Caki2 (cell line): ENCODE measurements at places on chromosomes 2 and 18. TPM values are rescaled to one million over a fixed set of nuclear protein-coding genes. Genes with fewer than 3 reads are reported as not detected.

FAP gene
- total RNA-seq: not detected in 2 replicates

DNA sequence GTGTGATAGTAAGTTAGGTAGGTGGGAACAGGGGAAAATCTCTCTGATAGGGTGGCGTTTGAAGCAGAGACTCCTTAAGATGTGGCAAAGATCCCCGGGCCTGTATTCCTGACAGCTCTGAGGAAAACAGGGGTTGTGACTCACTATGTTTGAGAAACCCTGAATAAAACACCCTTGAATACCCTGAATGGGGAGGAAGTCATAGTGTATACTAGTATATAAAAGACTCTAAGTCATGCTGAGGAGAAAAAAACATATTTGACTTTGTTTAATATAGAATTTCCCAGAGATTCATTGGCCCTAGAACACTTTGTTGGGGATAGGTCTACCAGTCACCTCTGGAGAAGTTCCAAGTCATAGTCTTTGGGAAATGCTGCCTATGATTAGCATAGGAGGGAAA, 590.9 kb downstream of the IRS1 start:
- DNase-seq: no peak

- DNase-seq: no peak
Observed at GRCh38 chr2:152560166-152560565, 157.1 kb downstream of the PRPF40A start.

DNA sequence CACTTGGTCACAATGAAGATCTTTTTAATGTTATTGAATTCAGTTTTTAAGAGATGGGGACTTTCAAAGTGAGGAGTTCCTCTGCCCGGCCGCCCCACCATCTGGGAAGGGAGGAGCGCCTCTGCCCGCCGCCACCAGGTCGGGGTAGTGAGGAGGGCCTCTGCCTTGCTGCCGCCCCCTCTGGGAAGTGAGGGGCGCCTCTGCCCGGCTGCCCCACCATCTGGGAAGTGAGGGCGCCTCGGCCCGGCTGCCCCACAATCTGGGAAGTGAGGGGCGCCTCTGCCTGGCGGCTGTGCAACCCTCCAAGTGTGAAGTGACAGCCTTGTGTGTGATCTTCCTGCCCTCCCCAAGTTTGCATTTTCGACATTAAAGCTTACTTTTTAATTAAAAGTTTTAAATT, 899.3 kb downstream of the TRIB2 start:
- no peak for DNase-seq

DNA sequence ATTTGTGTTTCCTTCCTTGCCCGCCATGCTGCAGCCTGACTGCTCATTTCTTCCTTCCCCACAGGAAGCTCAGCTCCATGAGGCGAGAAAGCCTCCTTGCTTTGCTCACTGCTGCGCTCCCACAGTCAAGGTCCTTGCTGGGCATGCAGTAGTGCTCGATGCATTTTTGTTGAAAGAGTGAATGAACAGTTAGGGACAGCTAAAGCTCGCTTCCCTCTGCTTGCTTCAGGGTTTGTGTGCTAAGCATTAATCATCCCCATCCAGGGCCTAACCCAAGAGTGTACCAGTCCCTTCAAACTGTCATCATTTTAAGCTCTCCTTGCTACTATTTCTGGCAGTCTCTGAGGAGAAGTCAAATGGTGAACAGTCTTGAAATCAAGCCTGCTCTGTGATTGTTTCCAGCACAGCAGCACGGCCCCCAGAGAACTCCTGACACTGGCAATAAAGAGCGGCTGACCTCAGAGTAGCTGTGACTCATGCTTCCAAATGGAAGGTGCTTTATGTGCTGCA, 171.7 kb upstream of the SOX11 start:
- peak; percentile 42 for DNase-seq

- DNase-seq: no peak
Observed at GRCh38 chr2:166104773-166105172, 23.0 kb downstream of the SCN1A start.

SMARCAL1 gene
- 8.6 and 12.3 TPM in 2 replicates for total RNA-seq

- DNase-seq: no peak
Observed at GRCh38 chr2:84231478-84231877, 227.6 kb downstream of the SUCLG1 start.

DNA sequence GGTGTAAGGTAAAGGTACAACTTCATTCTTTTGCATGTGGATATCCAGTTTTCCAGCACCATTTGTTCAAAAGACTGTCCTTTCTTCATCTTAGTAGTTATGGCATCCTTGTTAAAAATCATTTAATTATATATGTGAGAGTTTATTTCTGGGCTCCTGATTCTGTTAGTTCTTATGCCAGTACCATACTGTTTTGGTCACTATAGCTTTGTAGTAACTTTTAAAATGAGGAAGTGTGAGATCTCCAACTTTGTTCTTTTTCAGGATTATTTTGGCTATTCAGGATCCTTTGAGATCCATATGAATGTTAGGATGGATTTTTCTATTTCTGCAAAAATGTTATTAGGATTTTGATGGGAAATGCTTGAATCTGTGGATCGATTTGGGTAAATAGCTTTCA, 16.8 kb downstream of the ACTR3 start:
- no peak for DNase-seq

CDH19 gene
- not detected in 2 replicates for total RNA-seq

CEP68 gene
- 9.2 and 9.6 TPM in 2 replicates for total RNA-seq

DNA sequence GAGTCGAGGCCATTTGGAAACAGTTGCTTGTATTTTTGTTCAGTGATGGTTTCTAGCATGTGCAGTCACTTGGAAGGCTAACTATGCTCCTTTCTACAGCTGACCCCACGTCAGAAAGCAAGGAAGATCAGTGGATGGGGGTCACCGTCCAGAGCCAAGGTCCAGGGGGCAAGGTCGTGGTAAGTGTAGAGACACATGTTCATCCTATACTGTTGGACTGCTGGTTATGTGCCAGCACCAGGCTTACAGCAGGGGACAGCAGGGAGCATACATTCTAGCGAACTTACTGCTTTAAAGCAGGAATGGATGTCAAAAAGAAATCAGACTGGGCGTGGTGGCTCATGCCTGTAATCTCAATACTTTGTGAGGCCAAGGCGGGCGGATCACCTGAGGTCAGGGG, 40.0 kb downstream of the ITGA6 start:
- no peak for DNase-seq

GRCh38 chr18:24443870-24444269, 16.6 kb upstream of the HRH4 start:
- DNase-seq: no peak

DNA sequence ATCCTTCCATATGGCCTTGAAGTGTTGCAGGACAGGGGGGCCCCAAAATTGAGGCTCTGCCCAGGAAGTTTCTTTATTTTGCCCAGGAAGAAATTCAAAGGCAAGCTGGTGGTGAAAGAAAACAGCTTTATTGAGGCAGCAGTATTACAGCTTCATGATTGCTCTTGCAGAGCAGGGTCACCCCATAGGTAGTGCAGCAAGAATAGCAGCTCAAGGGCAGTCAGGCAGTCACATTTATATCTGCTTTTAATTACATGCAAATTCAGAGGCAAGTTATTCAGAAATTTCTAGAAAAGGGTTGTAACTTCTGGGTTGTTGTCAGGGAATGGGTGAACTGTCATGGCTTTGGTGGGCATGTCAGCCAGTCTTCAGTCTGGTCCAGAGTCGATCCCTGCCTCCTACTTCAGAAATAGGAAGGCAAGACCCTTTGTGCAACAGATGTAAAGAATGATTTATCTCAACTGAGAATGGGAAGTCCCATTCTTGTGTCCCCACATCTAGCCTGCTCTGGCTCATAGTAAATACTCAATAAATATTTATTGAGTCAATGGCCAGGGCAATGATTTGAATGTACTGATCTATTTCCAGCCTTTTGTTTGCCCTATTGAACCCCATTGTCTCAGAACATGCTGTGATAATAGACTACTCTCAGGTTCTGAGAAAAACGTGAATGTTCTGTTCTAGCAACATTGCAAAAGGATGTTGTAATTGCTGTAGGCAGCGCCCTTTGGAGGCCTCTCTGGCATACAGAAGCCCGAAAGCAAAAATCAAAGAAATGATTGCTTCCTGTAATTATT, 129.8 kb downstream of the MYO3B start:
- DNase-seq: no peak

- no peak for DNase-seq
Observed at GRCh38 chr2:100773538-100773937, 46.4 kb upstream of the NPAS2 start.

ASPRV1 gene
- total RNA-seq: 0.12 and 0.81 TPM in 2 replicates

DNA sequence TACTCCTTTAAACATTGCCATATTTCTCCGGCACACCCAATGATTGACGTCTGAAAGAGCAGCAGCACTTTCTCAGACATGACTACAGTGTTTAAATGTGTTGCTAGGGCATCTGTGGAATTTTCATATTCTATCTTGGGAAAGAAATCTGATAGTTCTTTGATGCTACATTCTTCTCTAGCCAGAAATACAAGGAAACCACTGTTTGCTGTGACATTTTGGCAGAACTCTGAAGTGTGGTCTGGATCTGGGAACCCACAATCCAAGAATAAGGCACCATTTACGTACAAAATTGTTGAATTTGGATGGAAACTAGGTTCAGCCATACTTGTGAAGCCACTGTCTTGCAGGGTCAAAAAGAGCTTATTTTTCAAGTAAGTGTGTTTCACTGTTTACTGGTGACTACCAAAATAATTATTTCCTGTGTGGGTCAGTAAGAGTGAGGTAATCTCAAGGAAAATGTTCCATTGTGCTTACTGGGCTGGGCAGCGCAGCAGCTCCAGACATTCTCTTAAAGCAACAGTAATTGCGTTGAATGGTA, 21.3 kb upstream of the CD28 start:
- no peak for DNase-seq

ARHGAP25 gene
- total RNA-seq: not detected in 2 replicates

GRCh38 chr2:217045700-217046475, 186.0 kb upstream of the TNP1 start:
- no peak for DNase-seq

GRCh38 chr2:64823794-64824193, 165.4 kb upstream of the SLC1A4 start:
- no peak for DNase-seq

GRCh38 chr2:20346565-20347381, 3.9 kb downstream of the PUM2 start:
- no peak for DNase-seq

APOB gene
- not detected in 2 replicates for total RNA-seq

EVX2 gene
- total RNA-seq: not detected in 2 replicates

DNA sequence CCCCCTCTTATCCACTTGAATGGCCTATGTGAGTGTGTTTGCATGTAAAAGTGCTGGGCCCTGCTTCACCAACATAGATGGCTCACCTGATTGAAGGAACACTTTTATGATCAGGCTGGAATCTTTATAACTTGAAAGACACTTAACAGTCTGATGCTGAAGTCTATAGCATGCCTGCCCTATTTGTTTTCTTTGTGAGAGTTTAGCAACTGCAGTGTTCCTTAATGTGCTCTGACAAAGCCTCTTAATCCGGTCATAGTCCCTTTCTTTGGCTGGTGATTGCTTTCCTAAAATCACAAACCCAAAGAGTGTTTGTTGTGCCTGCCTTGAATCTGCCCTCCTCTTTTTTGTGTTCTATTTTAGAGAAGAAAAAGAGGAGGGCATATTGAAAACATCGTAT, 1382.8 kb upstream of the CELF4 start:
- no peak for DNase-seq

DNA sequence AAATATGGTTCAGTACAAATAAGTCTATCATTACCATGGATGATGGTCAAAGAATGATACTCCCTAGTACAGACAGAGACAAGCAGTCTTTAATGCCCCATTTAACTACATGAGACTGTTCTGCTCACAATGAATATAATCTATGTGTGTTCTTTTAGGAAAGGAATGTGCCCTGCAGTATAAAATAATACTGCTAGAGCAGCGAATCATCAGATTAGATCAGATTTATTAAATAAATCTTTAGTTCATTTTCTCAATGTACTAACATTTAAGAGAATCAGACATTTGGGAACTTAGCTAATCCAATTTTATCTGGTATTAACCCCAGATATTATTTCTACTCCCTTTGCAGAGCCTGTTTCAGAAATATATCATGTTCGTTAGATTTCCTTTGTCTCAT, 272.0 kb upstream of the GCFC2 start:
- no peak for DNase-seq

SERPINB13 gene
- not detected in 2 replicates for total RNA-seq

- no peak for DNase-seq
Observed at GRCh38 chr18:4806331-4806730, 351.2 kb upstream of the DLGAP1 start.

FBXO48 gene
- 0.44 and 0.52 TPM in 2 replicates for total RNA-seq

DNA sequence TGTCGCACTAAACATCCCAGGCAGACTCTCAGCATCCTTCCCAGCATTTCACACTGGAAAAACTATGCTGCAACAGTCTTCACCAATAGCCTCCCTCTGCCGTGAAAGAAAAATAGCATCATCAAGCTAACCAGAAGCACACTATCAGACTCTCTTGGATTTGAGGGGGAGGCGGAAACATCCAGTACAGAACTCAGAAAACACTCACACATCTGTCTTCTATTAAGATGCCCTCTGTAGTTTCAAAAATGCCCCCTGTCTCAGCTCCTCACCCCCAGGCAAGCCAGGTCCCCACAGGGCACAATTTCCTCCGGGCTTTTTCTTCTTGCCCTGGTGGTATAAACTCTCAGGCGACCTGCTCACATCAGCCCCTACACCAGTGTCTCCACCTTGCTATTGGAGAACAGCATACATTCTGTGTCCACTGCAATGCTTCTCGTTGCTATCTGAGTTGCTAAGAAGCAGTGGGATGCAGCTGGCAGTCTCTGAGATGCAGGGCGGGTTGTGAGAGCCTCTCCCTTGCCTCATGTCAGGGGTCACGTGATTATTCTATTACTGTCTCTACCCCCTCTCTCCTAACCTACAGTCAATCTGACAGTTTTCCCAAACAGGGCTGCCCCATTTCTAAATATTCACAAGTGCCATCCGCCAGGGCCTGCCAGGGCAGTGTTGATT, 189.9 kb downstream of the INO80D start:
- DNase-seq: no peak

DNA sequence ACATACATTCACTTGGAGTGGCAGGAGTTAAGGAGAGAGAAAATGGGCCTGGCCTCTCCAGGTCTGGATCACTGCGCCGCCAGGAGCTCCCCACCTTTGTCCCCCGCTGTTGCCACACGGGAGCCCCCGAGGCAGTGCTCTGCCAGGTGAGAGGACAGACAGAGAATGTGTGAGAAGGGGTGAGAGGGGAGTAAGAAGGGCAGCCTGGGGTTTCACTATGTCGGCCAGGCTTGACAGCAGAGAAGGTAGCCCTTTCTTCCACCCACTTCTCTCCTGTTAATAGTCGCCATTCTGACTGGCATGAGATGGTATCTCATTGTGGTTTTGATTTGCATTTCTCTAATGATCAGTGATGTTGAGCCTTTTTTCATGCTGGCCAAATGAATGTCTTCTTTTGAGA, 26.2 kb upstream of the ARHGEF4 start:
- no peak for DNase-seq

DNA sequence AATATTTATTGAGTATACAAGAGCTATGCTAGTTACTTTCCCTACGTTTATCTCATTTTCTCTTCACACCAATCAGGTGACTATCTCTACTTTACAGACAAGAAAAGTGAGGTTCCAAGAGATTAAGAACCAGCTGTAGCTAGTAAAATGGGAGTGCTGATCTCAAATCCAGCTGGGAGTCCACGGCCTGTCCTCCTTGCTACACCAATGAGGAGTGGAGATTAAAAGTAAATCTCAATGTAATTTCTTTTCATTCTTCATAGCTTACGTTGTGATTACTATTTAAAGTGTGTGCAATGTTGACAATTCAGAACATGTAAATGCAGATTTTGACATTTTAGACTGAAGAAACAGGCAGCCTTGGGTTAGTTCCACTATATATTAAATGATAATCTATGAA, 53.9 kb upstream of the NRP2 start:
- DNase-seq: no peak

- DNase-seq: no peak
Observed at GRCh38 chr18:10148189-10148929, 234.5 kb downstream of the VAPA start.
